Fibroblast of skin of back (primary cell): ENCODE measurements at places on chromosomes 3 and 15.
A peak's percentile ranks its signal among the peaks of the same experiment; 100 is the strongest.

DNA sequence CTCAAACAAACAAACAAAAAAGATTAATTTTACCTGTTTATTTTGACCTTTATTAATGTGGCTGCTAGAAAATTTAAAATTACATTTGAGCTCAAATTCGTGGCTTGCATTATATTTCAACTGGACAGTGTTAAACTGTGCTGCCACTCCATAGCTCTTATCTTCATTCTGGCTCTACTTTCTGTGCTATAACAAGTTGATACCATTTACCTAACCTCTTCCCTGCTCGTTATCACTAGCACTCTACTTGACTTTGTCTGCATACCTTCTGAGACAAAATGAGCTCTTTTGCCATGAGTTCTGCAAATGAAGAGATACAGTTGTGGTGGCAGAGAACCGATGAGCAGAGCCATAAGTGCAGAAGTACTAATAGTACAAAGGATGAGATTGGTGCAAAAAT is 26.4 kb downstream of the MINDY2 start:
- DNase-seq, result no peak

DNA sequence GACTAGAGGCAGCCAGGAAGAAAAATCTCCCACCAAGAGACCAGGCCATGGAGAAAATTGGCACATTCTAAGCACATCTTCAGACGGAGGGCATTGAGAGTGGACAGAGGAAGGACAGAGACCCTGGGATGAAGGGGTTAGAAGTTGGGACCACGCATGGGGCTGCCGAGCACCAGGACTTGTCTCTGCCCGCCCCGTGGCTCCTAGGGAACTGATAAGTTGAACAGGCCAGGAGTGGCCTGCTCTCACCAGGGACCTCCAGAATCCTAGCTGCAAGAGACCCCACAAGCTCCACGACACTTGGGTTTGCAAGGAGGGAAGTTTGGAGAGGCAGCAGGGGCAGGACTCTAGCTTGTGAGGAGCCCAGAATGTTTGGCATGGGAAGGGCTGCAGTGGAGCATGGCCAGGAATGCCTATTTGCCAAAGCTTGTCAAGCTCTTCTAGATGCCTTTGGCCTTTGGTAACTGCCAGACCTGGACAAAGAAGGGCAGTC is 355.1 kb downstream of the NSUN3 start:
- no peak for DNase-seq

GRCh38 chr15:98599909-98600691 is 48.2 kb upstream of the IGF1R start:
- peak; percentile 50 for DNase-seq

DNA sequence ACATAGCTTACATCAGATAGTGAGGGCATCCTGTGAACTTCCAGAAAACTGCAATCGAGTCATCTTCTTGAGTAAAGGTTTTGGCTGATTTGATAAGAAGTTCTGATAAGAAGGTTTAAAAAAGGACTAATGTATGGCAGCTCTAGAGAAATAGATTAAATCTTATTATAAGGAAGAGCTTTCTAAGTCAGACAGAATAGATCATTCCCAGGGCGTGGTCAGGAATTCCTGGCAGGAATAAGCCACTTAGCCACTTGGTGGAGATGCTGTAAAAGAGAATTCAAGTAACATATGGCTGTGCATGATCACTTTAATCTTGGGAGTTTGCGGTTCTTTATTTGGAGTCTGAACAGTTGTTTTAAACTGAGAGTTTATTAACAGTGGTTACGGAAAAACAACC is 17.4 kb downstream of the PGBD4 start:
- DNase-seq, result peak; percentile 24

GRCh38 chr15:51759557-51760070 is 8.2 kb downstream of the TMOD2 start:
- peak; percentile 93 for DNase-seq

- DNase-seq, result peak; percentile 68
Observed at GRCh38 chr3:27553886-27554540, 69.8 kb upstream of the SLC4A7 start.

DNA sequence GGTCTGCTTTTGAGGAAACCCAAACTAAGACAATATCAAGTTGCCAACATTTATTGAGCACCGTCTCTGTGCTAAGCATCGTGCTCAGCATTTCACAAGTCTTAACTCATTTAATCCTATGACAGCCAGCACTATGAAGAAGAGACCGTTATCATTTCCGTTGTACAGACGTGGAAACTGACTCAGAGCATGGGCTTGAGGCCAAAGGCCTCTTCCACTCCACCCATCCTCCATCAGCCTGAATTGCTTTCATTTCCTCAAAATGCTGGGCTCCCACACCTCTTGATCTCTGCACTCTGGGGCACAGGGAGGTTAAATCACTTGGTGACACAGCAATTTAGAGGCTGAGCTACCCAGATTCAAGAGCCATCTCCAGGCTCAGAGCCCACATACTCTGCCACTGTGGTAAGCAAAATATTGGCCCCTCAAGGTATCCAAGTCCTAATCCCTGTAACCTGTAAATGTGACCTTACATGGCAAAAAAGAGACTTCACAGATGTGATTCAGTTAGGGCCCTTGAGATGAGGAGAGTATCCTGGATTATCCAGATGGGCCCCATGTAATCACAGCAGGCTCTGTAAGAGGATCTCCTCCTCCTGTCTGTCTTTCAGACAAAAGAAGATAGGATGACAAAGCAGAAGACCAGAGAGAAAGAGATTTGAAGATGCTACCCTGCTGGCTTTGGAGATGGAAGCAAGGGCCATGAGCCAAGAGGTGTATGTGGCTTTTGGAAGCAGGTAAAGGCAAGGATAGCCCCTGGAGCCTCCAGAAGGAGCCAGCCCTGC is 24.3 kb upstream of the FLNB start:
- DNase-seq, result peak; percentile 94

DNA sequence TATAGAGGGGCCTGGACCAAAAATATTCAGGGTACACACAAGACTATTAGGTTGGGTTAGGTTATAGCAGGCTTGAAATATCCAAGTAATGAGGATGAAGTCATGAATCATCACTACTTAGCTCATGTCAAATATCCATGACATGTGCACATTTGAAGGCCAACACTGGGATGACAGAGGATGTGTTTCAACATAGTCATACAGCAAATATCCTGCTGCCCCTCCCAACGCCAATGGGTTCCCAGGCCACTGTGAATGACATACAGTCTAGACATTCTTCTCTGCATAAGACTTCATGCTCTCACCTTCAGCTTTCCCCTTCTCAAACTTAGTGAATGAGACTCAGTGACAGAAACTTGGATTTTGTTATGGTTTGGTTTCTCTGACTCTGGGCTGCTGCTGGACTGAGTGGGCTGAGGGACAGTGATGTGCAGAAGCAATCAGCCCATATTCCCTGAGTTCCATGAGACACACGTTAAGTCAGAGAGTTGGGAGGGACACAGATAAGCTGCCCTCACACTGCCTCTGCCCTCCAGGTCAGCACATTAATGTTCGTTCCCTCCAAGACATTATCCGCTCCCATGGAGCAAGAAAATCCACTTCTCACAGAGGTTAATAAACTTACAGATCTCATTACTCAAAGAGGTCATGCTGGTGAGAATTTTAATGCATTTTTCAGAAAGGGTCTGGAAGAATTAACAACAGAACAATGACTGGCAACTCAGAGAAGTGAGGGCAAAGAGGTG is 15.4 kb downstream of the HOMER2 start:
- DNase-seq, result peak; percentile 91

DNA sequence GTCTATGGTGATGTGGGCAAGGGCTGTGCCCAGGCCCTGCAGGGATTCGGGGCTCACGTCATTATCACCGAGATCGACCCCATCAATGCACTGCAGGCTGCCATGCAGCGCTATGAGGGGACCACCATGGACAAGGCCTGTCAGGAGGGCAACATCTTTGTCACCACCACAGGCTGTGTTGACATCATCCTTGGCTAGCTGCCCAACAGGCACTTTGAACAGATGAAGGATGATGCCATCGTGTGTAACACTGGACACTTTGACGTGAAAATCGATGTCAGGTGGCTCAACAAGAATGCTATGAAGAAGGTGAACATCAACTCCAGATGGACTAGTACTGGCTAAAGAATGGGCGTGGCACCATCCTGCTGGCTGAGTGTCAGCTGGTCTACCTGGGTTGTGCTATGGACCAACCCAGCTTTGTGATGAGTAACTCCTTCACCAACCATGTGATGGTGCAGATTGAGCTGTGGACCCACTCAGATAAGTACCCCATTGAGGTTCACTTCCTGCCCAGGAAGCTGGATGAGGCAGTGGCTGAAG is 6.1 kb upstream of the USP8 start:
- DNase-seq, result peak; percentile 21

- no peak for DNase-seq
Observed at GRCh38 chr3:195714380-195715011, 6.3 kb upstream of the MUC20 start.

- DNase-seq, result no peak
Observed at GRCh38 chr3:114659109-114660061, 365.6 kb downstream of the TIGIT start.

GRCh38 chr15:26712335-26712734 is 60.5 kb downstream of the GABRB3 start:
- DNase-seq, result no peak

GRCh38 chr15:74983725-74984231 is 11.6 kb upstream of the SCAMP5 start:
- no peak for DNase-seq

- peak; percentile 55 for DNase-seq
Observed at GRCh38 chr15:31439328-31439727, 112.7 kb downstream of the KLF13 start.

GRCh38 chr3:122972141-122972540 is 55.4 kb downstream of the SEMA5B start:
- no peak for DNase-seq

GRCh38 chr3:171266740-171267073 is 193.5 kb downstream of the TNIK start:
- no peak for DNase-seq

- DNase-seq, result peak; percentile 17
Observed at GRCh38 chr3:29597376-29598008, 316.6 kb downstream of the RBMS3 start.

- peak; percentile 42 for DNase-seq
Observed at GRCh38 chr3:79139395-79140068, 628.3 kb downstream of the ROBO1 start.

DNA sequence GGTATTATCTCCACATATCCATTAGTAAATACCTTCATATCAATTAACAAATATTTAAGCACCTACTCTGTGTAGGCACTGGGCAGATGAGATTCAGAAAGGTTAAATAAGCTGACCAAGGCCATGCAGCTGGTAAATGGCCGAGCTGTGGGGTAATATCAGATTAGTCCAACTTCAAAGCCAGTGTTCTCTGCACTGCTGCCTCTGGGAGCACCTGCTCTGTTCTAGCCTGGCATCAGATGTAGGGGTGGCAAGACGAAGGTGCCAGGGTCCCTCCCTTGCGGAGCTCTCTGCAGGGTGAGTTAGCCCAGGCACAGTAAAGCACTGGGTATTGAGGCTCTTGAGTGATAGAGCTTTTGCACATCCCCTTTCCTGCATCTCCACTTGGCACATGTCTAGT is 5.5 kb downstream of the TATDN2 start:
- DNase-seq, result no peak

GRCh38 chr3:152769523-152769922 is 65.4 kb upstream of the P2RY1 start:
- DNase-seq, result no peak

DNA sequence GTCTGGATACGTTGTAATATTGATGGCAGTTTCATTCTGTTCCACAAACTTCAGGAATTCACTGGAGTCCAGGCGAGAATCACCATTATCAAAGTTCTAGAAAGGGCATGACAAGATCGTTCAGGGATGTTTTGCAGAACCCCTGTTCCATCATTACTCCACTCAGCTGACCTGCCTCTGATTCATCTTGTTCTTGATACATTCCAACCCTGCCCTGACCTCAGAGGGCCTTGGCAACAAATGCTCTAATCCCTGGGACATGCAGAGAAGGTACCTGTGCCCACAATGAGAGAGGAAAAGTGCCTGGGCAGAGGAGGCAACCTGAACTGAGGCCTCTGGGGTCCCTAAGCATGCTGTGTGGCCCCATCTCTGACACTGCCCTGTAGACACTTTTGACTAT is 45.9 kb downstream of the FSTL1 start:
- peak; percentile 26 for DNase-seq

GRCh38 chr3:74004386-74004785 is 379.6 kb upstream of the PDZRN3 start:
- no peak for DNase-seq

- DNase-seq, result no peak
Observed at GRCh38 chr15:61815356-61816083, 244.7 kb downstream of the VPS13C start.

GRCh38 chr3:129473067-129473768 is 33.2 kb downstream of the IFT122 start:
- DNase-seq, result no peak

DNA sequence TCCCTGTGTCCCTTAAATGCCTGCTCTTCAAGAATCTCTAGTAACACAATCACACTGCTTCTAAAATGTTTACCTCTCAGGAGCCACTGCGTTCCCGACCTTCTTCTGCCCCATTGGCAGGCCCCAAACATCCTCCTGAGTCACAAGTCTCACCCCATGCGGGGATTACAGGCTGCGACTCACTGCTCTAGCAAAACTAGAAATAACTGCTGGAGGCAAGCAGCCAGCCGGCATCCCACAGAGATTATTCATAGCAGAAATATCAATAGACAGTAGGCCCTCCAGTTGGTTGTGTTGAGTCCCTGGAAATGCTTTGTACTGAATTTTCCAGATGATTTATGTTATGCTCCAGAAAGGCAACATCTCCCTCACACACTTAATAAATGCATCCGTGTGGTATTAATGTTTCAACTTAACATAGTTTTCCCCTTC is 64.8 kb downstream of the RFTN1 start:
- peak; percentile 99 for DNase-seq

GRCh38 chr3:196406811-196407470 is 25.3 kb downstream of the UBXN7 start:
- DNase-seq, result peak; percentile 85

DNA sequence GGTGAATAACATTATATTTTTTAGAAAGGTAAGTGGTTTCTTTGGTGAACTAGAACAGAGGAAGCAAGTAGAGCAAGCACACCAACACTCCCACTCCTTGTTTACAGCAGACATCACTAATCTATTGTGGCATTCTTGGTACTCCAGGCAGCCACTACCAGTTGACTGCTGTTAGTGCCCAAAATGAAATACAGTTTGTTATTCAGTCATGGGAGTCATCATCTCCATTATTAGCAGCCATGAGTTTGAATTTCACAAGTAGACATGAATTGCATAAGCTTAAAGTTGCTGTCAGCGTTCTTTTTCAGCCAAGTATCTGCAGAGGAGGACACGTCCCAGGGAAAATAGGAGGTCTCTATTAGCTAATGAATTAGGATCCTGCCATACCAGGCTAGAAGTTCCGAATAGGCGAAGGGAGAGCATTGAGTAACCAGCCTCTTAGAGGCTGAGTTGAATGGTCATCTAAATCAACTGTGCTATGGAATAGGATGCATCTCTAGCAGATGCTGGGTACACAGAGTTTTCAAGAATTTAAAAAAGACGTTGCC is 252.7 kb upstream of the ICE2 start:
- no peak for DNase-seq

DNA sequence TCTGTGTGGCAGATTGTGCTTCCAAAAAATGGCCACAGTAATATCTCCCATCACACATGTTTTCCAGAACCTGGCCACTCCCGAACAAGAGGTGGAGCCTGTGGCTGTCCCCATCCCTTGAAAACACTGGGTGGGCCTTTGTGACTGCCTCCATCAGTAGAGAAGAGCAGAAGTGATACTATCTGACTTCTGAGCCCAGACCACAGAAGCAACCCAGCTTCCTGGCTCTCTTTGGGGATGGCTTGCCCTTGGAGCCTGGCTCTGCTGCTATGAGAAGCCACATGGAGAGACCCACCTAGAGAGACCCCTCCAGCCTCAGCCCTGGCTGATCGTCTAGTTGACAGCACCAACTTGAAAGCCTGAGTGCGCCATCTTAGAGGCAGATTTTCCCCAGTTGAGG is 39.8 kb upstream of the CMTM8 start:
- no peak for DNase-seq

- DNase-seq, result peak; percentile 56
Observed at GRCh38 chr3:87260270-87260669, 16.1 kb downstream of the POU1F1 start.
